ENCODE measurements at places on chromosomes 7 and 10.
A peak's percentile ranks its signal among the peaks of the same experiment; 100 is the strongest.

- DNase-seq, result no peak
Observed at GRCh38 chr10:5512881-5513612, 11.7 kb upstream of the CALML3 start.

DNA sequence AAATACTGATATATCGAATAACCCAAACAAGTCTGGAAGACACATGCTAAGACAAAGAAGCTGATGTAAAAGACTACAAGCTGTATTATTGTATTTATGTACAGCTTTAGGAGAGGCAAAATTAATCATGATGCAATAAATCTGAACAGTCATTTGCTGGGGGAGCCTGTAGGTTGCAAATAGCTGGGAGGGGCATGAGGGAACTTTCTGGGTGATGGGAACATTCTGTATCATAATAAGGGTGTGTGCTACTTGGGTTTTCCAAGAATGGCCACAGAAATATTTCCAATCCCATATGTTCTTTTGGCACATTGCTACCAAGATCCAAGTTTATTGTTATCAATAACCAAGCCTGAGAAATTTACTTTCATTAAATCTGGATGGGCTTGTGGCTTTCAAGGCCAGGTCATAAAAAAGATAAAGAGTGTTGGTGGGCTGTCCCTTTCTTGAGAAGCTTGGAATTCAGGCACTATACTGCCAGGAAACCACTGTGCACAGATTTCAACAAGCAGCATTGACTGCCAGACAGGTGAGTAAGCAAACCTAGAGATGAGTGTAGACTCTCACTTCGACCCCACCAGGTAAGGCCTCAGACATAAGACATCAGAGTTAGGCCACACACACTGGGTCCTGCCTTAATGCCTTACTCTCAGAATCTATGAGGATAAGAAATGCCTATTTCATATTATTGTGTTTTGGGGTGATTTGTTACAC, 629.7 kb upstream of the FZD8 start:
- DNase-seq, result no peak

DNA sequence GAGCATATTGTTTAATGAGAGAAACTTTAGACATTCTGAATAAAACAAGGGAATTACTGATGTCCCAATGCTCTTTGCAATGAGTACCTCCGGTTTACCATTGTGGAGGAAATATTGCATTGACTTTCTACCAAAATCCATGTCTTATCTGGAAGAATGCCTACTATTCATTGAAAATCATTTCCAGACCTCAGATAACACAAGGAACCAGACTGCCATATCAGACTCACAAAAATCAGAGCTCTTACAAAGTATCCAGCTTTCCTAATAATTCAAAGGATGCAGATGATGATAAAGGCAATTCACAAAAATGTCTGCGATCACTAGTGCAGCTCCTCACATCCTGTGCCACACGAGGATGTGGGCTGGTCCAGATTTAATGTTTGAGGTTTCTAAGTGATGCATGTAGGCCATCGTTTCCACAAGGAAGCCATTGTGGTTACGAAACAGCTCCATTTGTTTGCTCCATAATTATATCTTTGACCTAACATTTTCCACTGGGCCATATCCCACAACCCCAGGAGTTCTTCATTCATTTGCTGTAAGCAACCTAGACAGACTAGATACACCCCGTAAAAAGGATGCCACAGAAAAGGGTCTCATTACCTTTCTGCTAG, 831.1 kb upstream of the C7orf33 start:
- no peak for DNase-seq

DNA sequence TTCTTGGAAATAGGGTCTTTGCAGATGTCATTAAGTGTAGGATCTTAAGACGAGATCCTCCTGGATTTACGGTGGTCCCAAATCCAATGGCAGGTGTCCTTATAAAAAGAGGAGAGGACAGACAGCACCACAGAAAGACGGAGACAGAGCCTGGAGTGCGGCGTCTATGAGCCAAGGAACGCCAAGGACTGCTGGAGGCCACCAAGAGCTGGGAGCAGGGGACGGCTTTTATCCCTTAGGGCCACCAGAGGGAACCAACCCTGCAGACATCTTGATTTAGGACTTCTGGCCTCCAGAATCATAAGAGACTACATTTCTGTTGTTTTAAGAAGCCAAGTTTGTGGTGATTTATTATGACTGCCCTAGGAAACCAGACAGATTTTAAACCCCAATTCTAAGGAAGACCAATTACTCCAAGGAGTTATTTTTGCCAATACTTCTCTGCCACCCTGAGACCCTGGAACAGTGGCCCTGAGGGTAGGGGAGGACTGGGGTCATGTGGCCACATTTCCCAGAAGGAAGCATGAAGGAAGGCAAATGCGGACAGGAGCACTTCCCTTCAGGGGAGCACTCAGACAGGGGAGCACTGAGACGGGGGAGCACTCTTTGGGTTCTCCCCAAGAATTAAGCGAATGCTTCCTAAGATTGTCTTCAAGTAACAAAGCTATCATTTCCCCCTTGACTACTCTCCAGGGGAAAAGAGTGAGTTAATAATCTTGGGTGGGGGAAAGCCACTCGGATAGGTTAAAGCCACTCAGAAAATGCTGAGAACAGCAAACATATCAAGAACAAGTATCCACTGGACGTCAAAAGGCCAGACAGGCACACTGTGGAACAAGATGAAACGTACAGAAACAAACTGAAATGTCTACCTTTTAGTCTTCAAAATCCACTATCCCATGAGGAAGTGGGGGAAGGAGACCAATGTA, 67.5 kb downstream of the CHST15 start:
- DNase-seq, result no peak

- no peak for DNase-seq
Observed at GRCh38 chr7:143504215-143504936, 26.7 kb downstream of the TAS2R41 start.

DNA sequence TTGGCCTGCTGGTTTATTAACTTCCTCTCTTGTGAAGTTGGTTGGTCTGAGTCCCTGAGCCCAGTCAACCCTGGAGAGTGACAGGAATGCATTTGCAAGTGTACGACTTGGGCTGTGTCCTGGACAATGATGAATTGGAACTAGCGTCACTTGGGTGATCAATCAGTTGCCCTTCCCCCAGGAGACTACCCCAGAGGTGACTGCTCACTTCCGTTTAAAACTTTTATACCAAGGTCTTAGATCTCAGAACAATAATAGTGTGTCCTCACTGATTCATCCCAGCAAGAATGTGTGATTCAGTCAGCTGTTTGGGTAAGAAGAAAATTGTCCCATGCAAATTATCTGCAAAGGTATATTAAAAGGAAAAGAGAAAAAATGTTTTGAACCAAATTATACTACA, 102.9 kb upstream of the ARMC3 start:
- DNase-seq, result no peak

- DNase-seq, result no peak
Observed at GRCh38 chr7:91248996-91249395, 15.2 kb upstream of the FZD1 start.

- peak; percentile 6 for DNase-seq
Observed at GRCh38 chr7:10889266-10889898, 84.3 kb upstream of the PHF14 start.

- DNase-seq, result no peak
Observed at GRCh38 chr7:65974191-65974801, 7.7 kb downstream of the GUSB start.

GRCh38 chr10:131897297-131897899, 3.4 kb upstream of the PPP2R2D start:
- no peak for DNase-seq

GRCh38 chr10:3874990-3875841, 90.2 kb upstream of the KLF6 start:
- DNase-seq, result no peak

- no peak for DNase-seq
Observed at GRCh38 chr10:18949391-18949790, 99.2 kb upstream of the MALRD1 start.

DNA sequence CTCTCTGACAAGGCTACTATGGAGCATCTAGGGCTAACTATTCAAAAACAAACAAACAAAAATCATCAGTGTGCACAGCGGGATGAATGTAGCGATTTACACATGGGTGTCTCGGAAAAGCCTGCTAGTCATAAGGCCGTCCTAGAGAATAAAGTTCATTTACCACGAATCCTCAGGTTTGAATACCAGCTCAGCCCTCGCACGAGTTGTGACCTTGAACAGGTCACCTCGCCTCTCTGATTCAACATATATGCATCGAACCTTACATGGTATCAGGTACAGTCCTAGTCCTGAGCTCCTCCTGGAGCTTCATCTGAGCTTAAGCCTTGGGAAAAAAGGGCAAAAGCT, 572 bp downstream of the ATP5MF start:
- DNase-seq, result no peak

GRCh38 chr10:5559642-5560141, 34.9 kb downstream of the CALML3 start:
- DNase-seq, result no peak

- DNase-seq, result no peak
Observed at GRCh38 chr7:116224492-116225098, 14.3 kb downstream of the TES start.

DNA sequence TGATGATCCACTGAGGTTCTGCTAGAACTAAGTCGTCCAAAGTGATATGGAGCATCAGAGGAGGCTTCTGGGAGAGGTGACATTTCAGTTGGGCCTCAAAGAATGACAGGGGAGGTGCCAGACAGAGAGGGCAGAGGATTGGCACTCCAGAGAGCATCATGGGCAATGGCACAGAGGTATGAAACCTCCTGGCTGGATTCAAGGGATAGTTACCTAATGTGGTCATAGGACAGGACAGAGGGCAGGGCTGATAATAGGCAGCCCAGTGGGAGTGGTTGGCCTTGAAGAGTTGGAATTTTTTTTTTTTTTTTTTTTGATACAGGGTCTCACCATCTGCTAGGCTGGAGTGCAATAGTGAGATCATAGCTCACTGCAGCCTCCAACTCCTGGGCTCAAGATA, 7.6 kb downstream of the SRRM3 start:
- no peak for DNase-seq

DNA sequence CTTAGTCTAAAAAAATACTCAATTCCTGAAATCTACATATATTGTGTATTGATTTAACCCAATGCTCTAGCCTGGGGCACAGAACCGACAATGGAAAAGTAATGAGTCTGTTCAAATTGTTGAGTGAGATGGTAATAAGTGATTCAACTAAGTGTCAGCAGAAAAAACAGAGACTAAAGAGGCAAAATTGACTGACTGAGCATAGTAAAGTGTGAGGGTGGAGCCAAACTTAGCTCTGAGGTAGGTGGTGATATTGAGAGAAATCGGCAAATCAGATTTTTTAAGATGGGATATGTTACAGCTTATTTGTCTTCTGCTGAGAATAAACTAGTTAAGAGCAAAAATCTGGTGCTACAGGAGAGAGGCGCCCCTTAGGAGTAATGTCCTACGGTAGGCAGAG, 764.0 kb upstream of the LRRN3 start:
- DNase-seq, result no peak

DNA sequence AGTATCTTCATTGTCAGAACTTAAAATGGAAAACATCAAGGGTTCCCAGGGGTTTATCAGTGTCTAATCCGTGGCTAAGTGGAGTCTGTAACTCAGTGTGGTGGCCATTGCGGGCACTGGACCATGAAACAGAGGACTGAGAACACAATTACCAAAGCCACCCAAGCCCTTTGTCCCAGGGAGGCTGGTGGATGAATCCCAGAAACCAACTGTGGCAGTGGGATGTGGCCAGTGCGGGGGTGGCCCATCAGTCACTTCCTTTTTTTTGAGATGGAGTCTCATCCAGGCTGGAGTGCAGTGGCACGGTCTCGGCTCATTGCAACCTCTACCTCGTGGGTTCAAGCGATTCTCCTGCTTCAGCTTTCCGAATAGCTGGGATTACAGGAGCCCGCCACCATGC, 61.8 kb downstream of the TACC2 start:
- no peak for DNase-seq

- no peak for DNase-seq
Observed at GRCh38 chr10:51427758-51428157, 271.6 kb downstream of the CSTF2T start.

DNA sequence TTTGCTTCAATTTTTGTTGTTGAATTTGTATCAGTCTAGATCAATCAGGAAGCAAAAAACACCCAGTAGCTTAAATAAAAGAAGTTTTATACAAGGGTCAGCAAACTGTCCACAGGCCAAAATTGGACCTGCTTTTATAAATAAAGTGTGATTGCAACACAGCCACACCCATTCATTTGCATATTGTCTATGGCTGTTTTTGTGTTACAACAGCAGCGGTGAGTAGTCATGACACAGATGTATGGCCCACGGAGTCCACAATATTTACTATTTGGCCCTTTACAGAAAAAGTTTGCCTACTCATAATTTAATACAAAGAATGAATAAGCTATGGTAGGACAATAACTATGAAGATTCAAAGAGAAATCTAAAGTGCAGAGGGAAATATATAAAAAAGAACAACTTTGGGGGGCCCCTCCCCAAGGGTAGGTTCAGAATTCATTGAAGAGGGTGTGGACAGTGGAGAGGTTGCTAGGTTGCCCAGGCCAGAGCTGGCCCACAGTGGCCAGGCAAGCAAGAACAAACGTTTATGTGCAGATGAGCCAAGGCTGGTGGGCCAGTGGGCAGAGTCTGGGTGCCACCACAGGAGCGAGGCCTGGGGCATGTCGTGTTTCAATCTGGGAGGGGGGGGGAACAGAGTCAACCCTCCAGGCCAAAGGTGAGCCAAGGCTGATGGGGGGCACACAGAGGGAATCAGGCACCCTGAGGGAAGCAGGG, 47.0 kb upstream of the AMPH start:
- no peak for DNase-seq

GRCh38 chr7:128075242-128076095, 44.2 kb upstream of the LRRC4 start:
- DNase-seq, result no peak

All from activated T-cell treated with anti-CD3 and anti-CD28 coated beads for 1 hour (primary cell).